ENCODE measurements at places on chromosomes 4 and X.

DNA sequence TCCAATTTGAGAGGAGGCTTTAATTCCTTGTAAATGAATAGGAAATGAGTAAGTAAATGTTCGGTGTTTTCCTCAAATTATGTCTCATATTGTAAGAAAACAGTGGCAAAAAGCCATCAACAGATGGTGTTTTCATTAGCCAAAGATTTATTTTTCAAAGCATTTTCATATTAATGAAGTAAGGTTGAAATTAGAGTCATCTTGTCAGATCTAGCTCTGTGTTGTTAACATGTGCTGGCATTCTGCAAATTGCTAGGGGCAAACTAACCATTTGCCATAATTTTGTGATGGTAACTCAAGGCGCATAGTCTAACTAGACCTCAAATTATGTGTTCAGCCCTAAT is 24.7 kb downstream of the MID2 start:
- DNase-seq: no peak

GRCh38 chr4:185656467-185656931 is 121.2 kb upstream of the PDLIM3 start:
- DNase-seq: no peak

DNA sequence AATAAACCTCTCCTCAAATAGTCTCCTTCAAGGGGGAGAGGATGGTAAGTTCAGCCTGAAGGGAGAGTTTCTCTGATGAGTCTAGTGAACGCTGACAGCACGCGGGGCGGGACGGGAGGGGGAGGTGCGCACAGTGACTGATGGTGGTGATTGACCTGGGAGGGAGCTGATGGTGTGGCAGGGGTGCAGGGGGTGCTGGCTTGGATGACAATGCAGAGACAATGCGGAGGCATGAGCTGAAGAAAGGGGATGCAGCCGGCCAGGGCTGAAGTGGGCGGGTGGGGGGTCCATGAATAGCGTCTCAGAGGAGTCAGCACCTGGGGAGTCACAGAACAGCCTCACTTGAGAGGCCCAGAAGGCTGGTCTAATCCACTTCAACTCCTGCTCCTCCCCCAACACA is 142.5 kb upstream of the PJA1 start:
- no peak for DNase-seq

DNA sequence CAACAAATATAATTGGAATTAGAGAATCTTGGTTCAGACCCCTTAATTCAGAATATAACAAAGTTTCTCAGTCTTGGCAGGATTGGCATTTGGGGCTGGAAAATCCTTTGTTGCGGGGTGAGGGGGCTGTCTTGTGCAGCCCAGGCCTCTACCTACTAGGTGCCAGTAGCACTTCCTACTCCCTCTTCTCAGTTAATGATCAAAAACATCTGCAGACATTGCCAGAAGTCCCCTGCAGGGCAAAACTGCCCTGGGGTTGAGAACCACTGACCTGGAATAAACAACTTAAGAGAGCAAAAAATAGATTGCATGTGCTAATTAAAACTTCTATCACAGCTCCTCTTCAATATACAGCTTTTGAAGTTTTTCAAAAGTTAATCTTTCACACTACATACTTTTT is 36.7 kb upstream of the CXorf38 start:
- DNase-seq: no peak

GRCh38 chrX:13094828-13095341 is 50.5 kb upstream of the FAM9C start:
- DNase-seq: peak; percentile 41

GRCh38 chr4:31737419-31737818 is 1017.2 kb downstream of the PCDH7 start:
- DNase-seq: no peak

- DNase-seq: peak; percentile 52
Measured at GRCh38 chr4:119728692-119729593, 100.3 kb upstream of the PDE5A start.

- no peak for DNase-seq
Measured at GRCh38 chr4:139986106-139986505, 167.9 kb downstream of the MAML3 start.

DNA sequence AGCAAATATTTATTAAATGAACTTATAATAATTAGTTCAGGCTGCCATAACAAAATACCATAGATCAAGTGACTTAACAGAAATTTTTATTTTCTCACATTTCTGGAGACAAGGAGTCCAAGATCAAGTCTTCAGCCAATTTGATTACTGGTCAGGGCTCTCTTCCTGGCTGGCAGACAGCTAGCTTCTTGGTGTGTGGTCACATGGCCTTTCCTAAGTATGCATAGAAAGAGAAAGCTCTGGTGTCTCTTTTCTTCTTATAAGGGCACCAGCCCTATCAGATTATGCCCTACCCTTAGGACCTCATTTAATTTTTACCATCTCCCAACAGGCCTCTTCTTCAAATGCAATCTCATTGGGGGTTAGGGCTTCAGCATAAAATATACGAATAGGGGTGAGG is 438.5 kb upstream of the INTU start:
- no peak for DNase-seq

GRCh38 chr4:23878912-23879732 is 10.7 kb downstream of the PPARGC1A start:
- DNase-seq: peak; percentile 68

GRCh38 chrX:47797084-47797483 is 39.6 kb upstream of the ZNF81 start:
- DNase-seq: no peak

DNA sequence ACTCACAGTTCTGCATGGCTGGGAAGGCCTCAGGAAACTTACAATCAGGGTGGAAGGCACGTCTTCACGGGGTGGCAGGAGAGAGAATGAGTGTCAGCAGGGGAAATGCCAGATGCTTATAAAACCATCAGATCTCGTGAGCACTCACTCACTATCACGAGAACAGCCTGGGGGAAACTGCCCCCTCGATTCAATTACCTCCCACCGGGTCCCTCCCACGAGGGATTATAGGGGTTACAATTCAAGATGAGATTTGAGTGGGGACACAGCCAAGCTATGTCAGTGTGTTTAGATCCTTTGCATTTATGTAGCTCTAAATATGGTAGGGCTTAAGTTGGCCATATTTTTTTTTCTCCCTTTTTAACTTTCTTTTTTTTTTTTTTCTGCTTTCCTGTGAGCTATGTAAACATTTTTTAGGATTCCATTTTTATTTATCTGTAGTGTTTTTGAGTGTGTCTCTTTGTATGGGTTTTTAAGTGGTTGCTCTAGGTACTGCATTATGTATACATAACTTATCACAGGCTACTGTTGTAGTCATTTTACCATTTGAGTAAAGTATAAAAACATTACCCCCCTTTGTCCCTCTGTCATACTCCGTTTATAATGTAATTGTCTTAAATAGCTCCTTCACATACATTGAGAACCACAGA is 79.0 kb downstream of the ADRA2C start:
- DNase-seq: no peak

DNA sequence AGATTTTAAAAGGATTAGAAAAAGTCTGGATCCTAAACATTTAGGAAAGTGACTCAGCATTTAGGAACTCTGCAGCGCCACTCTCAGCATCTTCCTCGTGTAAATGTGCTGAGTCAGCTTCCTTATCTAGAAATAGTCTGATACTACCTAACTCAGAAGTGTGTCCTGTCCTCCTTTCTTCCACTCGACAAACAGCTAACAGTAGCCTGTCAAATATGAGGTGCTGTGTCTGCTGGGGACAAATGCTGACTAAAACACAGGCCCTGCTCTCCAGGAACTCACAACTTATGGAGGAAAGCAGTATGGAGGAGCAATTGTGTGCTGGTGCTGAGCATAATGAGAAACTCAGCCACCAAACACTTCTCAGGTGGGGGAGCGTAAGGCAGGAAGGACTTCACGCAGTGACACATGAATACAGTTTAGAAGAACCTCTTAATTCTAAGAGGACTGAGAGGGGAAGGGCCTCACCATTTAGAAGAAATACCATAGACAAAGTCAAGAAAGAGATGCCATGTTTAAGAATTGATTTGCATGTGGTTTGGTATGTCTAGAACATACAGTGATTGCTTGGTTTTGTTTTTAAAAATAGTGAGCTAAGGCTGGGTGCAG is 125.3 kb downstream of the SOWAHB start:
- DNase-seq: peak; percentile 90

DNA sequence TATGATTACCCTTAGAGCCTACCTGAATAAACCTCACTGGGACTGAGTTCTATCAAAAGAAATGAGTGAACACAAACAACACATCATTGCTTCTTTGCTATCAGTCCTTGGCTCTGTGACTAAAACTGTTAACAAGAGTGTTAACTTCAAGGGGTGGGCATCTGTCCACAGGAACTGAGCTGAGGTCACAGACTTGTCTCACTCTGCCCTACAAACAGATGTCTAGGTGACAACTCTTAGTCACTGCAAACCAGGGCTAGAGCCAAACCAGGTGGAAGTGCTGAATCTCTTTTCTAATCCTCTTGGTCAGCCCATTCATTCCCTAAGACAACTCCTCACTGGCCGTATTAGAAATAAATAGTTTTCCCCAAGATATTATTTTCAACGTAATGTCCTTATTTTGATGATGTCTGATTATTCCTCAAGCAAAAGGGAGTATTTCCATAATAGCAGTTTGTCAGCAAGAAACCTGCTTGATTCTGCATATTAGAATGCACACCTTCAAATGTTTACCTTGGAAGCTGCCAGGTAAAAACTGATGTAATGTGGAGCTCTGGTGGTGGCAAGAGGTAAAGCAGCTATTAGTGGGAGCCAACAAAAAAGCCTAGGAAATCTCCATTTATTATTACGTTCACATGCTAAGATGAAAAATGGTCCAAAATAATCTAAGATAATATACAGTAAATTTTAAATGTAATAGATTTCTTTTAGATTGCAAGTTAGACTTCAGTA is 4.0 kb downstream of the COL25A1 start:
- no peak for DNase-seq

- peak; percentile 62 for DNase-seq
Measured at GRCh38 chr4:54076673-54077072, 12.3 kb upstream of the CHIC2 start.

- no peak for DNase-seq
Measured at GRCh38 chr4:52195869-52196268, 144.8 kb downstream of the SPATA18 start.

DNA sequence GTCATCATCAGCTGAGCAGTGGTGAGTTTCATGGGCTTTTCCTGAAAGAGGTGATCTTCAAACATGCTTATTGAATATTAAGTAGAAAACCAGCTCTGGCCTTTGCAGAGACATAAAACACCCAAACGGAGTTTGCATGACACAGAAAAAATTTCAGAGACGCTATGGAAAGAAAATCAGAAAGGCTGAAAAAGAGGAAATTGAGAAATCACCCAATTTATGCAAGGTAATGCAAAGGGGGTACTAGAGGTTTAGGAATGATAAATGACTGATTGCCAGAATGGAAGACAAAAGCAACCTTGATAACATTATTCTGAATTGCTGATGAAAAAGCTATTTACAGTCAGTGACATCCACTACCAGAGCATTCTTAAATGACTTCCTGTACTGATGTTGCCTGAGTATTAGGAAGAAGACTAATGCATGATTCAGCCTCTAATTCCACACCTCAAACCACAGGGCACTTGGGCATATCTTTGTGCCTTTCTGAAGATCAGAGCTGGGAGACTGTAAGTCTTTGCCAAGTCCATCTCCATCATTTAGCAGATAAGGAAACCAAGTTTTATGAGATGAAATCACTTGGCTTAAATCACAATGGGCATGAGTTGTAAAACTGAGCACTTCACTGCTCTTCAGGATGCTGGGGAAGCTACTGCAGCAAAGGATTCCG is 565.7 kb downstream of the PPARGC1A start:
- peak; percentile 57 for DNase-seq

DNA sequence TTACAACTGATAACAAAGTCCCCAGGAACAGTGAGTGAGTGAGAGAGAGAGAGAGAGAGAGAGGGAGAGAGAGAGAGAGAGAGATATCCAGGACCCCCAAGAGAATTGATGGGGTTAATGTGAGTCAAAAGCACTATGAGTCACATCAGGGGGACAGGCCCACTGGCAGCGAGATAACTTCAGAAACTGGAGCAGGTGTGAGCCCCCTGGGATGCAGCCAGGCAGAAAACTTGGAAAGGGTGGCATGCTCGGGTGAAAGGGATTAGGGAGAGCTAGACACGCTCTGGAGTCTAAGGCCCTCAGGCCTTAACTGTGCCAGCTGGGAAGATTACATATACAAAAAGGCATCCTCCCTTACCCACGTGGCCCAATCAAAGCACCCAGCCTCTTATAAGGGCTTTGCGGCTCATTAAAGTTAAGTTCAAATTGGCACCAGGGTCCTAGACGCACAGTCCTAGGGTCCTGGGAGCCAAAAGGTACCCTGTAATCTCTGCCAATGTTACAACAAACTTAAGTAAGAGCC is 841 bp downstream of the ACOT9 start:
- DNase-seq: peak; percentile 64

DNA sequence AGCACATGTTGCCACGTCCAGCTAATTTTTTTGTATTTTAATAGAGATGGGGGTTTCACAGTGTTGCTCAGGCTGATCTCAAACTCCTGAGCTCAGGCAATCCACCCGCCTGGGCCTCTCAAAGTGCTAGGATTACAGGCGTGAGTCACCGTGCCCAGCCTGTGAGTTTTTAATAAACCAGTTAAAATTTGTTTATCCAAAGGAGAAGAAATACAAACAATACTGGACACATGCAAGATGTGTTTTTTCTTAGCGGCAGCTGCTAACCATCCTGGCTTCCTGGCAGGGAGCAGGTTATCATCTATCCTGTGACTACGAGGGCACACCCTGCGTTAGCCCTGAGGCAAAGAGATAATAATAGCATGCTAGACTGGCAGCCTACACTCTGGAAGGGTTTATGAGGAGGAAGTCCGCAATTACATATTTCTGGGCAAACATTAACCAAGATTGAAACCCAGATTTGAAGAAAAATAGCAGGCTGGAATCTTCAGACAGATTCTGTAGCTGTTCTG is 191.4 kb downstream of the SPRY1 start:
- DNase-seq: peak; percentile 23

DNA sequence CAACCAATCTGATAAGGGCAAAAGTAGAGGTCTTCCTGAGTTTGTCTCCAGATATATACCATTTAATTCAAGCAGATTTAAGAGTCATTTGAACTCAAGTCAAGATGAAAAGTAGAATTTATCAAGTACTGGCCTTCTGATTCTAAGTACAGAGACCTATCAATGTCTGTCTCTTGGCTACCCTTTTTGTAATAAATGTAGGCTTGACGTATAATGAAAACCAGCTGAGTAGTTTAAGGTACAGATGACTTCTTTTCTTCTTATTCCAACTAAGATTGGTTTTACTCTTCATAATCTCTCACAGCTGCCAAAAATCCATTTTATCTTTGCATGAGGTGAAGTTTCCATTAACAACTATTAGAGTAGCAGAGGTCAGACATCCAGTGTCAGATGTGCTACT is 867.6 kb downstream of the FAT4 start:
- DNase-seq: no peak

DNA sequence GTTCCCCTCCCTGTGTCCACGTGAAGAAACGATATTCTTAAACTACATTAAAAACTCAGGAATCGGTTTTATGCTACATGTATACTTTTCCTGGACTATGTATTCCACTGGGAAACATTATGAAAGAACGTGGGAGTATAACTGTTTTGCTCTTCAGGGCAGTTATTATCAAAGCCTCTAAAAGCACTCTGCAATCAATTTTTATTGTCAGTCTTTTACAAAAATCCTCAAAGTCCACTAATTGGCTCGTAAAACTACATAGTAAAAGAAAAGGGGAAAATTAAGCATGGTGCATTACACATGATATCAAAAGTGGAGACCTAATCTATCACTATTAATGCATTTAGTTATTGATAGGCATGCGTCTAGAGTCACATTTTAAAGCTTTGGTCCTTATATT is 11.4 kb upstream of the CFAP299 start:
- DNase-seq: no peak

Measured in fibroblast of skin of right biceps (primary cell).